ENCODE measurements at places on chromosomes 5 and 9.
A peak's percentile ranks its signal among the peaks of the same experiment; 100 is the strongest.

DNA sequence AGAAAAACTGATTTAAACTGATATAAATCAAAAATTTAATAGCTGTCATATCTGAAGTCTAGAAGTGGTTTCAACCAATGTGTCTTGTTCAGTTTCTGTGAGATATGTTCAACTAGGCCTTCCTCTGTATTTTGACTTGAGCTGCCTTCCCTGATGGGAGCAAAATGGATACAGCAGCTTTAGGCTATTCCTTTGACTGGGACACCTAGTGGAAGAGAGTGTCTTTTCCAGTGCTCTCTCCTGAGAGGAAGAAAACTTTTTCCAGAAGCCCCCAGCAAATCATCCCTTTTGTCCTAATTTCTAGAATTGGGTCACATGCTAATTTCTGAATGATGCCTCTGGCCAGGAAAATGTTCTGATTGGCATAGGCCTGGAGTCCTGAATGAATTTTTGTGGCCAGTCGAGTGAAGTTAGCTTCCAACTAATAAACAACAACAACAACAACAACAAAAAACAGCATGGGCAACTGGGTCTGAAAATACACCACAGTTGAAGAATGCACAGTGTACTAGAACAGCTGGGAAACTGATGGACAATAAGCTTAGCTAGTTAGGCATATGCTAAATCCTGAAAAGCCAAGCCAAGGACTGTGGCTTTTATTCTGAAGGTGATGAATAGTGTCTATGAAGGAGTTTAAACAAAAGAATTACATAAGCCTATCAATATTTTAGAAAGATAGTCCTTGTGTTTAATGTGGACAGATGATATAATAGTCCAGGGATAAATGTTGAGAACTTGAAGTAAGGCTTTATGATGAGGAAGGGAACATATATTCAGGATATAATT lies 125.7 kb downstream of the FBN2 start:
- DNase-seq: no peak
- H3K36me3 ChIP-seq: no peaks in the 10 kb centered on the region
- H3K27me3 ChIP-seq: no peaks in the 10 kb centered on the region
- H3K4me1 ChIP-seq: no peaks in the 10 kb centered on the region
- H3K4me3 ChIP-seq: no peak overlapping the region

DNA sequence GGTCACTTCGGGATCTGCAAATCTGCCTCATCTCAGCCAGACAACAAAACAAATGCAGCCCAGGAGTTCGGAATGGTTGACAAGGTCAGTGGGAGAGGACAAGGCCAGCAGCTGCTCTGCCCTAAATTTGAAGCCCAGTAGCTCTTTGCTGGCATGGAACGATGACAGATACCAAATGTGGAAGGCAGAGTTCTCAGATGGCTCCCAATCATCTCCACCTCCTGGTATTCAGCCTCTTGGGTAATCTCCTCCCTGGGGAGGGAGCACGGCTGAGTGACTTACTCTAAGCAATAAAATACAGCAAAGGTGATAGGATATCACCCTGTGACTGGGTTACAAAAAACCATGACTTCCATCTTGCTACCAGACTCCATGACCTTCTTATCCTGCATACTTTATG lies 172.8 kb downstream of the ENTREP1 start:
- no peak overlapping the region for H3K4me3 ChIP-seq
- H3K27ac ChIP-seq: no peak overlapping the region
- no peaks in the 10 kb centered on the region for H3K4me1 ChIP-seq
- no peaks in the 10 kb centered on the region for H3K36me3 ChIP-seq

GRCh38 chr5:133454442-133454841 lies 157.9 kb downstream of the FSTL4 start:
- H3K4me3 ChIP-seq: no peak overlapping the region
- DNase-seq: no peak
- H3K27ac ChIP-seq: no peak overlapping the region
- no peaks in the 10 kb centered on the region for H3K27me3 ChIP-seq

GRCh38 chr5:56561-57290 lies 35.2 kb upstream of the PLEKHG4B start:
- H3K27me3 ChIP-seq: no peaks in the 10 kb centered on the region
- H3K4me1 ChIP-seq: no peaks in the 10 kb centered on the region
- H3K4me3 ChIP-seq: no peak overlapping the region
- H3K27ac ChIP-seq: no peak overlapping the region
- no peaks in the 10 kb centered on the region for H3K36me3 ChIP-seq
- no peak for DNase-seq

GRCh38 chr5:74655206-74655605 lies 14.7 kb upstream of the ENC1 start:
- H3K4me3 ChIP-seq: no peak overlapping the region
- H3K27me3 ChIP-seq: no peaks in the 10 kb centered on the region
- no peak overlapping the region for H3K27ac ChIP-seq
- DNase-seq: no peak
- no peaks in the 10 kb centered on the region for H3K36me3 ChIP-seq

DNA sequence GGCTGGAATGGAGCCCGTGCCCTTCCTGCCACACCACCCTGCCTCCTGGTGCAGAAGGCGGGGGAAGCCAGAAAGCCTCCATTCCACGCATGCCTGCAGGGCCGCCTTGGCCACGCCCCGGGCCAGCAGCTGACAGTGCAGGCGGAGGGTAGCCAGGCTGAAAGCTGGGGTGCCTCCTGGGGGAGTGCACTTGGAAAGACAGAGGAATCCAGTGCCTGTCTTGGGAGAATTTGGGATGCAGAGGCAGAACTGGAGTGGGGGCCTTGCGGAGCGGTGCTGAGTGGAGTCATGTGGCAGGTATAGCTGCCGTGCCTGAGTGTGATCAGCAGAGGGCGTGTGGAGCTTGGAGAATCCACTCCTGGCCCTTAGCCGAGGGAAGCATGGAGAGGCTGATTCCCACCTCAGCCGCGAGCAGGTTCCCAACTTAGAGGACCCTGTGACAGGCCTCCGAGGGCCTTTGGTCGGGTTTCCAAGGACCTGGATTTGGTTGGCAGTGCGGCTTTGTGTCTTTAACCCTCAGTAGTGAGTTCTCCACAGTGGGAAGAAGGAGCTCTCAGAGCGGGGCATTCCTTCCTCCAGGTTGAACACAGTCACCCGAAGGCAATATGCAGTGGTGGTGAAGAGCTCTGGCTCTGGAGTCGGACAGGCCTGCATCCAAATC lies 9.1 kb upstream of the URM1 start:
- H3K27me3 ChIP-seq: no peaks in the 10 kb centered on the region
- no peaks in the 10 kb centered on the region for H3K36me3 ChIP-seq
- H3K27ac ChIP-seq: no peak overlapping the region
- H3K4me3 ChIP-seq: no peak overlapping the region
- DNase-seq: peak; percentile 90
- no peaks in the 10 kb centered on the region for H3K4me1 ChIP-seq

GRCh38 chr5:149904977-149905376 lies 39.6 kb downstream of the PDE6A start:
- no peak for DNase-seq
- no peaks in the 10 kb centered on the region for H3K4me1 ChIP-seq
- H3K36me3 ChIP-seq: no peaks in the 10 kb centered on the region
- no peaks in the 10 kb centered on the region for H3K27me3 ChIP-seq
- H3K4me3 ChIP-seq: no peak overlapping the region
- no peak overlapping the region for H3K27ac ChIP-seq

DNA sequence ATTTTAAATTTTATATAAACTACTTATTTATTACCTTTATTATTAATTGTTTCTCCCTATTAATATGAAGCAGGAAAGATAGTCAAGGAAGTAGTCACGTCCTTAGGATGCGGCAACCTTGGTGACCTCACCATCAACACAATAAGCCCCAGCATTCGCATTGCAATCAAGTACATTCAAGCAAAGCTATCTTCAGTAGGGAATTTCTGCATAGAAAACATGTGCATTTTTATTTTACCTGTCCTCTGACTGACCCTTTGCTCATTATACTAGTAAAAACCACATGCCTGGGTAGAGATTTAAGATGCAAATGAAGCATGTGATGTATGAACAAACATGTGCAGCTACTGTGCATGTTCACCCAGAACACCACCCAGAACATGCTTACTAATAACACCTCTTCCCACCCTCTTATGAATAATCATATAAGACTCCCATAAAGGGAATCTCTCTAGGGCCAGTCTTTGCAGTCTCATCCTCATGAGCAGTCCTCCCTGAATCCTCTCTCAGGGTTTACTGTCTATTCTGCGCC lies 869.6 kb downstream of the TAF11L14 start:
- H3K27ac ChIP-seq: no peak overlapping the region
- H3K4me3 ChIP-seq: no peak overlapping the region
- DNase-seq: no peak
- no peaks in the 10 kb centered on the region for H3K36me3 ChIP-seq
- no peaks in the 10 kb centered on the region for H3K4me1 ChIP-seq

DNA sequence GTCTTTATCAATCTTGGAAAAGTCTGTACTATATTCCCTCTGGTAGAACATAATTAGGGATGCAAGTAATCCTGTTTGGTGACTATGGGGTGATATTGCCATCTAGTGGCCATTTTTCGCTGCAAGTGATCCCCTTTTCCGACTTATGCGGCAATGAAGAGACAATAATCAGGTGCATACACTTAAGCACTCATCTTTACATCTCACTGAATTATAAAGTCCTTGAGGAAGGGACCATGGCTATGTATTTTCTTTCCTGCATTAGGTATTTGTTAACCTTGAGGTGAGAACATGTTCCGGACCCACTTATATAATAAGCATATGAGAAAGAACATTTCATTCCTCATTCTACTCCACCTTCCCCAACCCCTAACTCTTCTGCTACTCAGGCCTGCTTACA lies 19.6 kb upstream of the LIX1 start:
- DNase-seq: no peak
- peaks cover 2% of the 10 kb centered on the region for H3K36me3 ChIP-seq
- H3K4me3 ChIP-seq: no peak overlapping the region
- H3K27ac ChIP-seq: no peak overlapping the region

GRCh38 chr5:35804201-35804653 lies 52.5 kb upstream of the IL7R start:
- no peak overlapping the region for H3K27ac ChIP-seq
- no peak for DNase-seq
- H3K27me3 ChIP-seq: no peaks in the 10 kb centered on the region
- no peaks in the 10 kb centered on the region for H3K36me3 ChIP-seq
- no peak overlapping the region for H3K4me3 ChIP-seq

- no peak overlapping the region for H3K27ac ChIP-seq
- no peak overlapping the region for H3K4me3 ChIP-seq
- H3K36me3 ChIP-seq: no peaks in the 10 kb centered on the region
- H3K4me1 ChIP-seq: no peaks in the 10 kb centered on the region
- no peak for DNase-seq
- no peaks in the 10 kb centered on the region for H3K27me3 ChIP-seq
Measured at GRCh38 chr5:92459654-92460053, 1076.5 kb upstream of the ARRDC3 start.

GRCh38 chr9:137740312-137740711 lies 121.5 kb downstream of the EHMT1 start:
- H3K4me1 ChIP-seq: no peaks in the 10 kb centered on the region
- peaks cover 4% of the 10 kb centered on the region for H3K36me3 ChIP-seq
- H3K4me3 ChIP-seq: no peak overlapping the region
- H3K27ac ChIP-seq: no peak overlapping the region
- DNase-seq: no peak

GRCh38 chr9:34994260-34994899 lies 4.8 kb downstream of the DNAJB5 start:
- no peaks in the 10 kb centered on the region for H3K4me1 ChIP-seq
- peak overlapping the region; percentile 87 for H3K27ac ChIP-seq
- H3K4me3 ChIP-seq: no peak overlapping the region
- H3K27me3 ChIP-seq: no peaks in the 10 kb centered on the region
- peaks cover 12% of the 10 kb centered on the region for H3K36me3 ChIP-seq

DNA sequence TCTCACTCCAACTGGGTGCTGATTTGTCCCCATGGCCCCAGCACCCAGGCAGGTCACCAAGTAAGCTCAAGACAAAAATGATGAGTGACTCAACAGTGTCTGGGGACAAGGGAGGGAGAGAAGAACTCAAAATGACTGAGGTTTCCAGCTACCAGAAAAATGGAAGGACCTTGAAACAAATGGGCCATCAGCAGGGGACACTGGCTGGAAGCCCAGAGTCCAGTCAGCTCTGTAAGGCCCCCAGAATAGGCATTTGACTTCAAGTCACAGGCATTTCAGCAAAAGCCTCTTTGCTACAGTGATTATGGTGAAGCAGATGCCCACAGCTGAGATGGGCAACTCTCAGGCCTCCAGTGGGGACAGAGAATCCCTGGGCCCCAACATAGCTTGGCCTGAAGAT lies 139.0 kb upstream of the GABRP start:
- H3K27me3 ChIP-seq: no peaks in the 10 kb centered on the region
- DNase-seq: no peak
- H3K27ac ChIP-seq: no peak overlapping the region
- H3K36me3 ChIP-seq: no peaks in the 10 kb centered on the region
- no peak overlapping the region for H3K4me3 ChIP-seq

- no peaks in the 10 kb centered on the region for H3K4me1 ChIP-seq
- H3K27ac ChIP-seq: no peak overlapping the region
- no peaks in the 10 kb centered on the region for H3K27me3 ChIP-seq
Measured at GRCh38 chr5:108711898-108712297, 35.8 kb upstream of the FER start.

DNA sequence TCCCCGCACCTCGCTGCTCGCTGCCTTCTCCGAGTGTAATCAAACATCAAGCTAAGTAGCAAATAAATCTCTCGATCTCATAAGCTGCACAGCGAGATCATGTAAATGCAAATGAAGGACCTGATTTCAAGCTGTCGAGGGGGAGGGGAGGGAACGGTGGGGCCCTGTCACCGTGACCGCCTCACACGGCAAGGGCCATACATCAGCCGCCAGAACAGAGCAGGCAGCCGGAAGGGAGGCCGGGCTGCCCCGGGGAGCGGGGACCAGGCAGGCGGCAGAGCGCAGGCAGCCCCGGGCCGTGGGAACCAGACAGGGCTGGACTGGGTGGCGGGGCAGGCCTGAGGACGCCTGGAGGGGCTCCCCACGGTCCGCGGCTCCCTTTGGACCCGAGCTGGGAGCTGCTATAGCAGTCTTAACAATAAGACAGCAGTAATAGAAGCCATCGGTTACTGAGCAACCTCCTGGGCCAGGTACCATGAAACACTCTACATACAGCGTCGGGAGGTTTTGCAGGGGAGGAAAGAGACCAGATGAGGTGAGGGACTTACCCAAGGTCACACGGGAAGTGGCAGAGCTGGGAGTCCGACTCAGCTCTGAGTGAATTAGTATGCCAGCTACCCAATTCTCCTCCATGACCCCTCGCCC lies 76.8 kb downstream of the CFAP77 start:
- H3K36me3 ChIP-seq: no peaks in the 10 kb centered on the region
- no peak overlapping the region for H3K4me3 ChIP-seq
- DNase-seq: no peak

GRCh38 chr9:127038531-127038930 lies 83.9 kb downstream of the ANGPTL2 start:
- H3K4me1 ChIP-seq: no peaks in the 10 kb centered on the region
- H3K27me3 ChIP-seq: no peaks in the 10 kb centered on the region
- no peak overlapping the region for H3K4me3 ChIP-seq
- no peak overlapping the region for H3K27ac ChIP-seq
- DNase-seq: peak; percentile 8
- no peaks in the 10 kb centered on the region for H3K36me3 ChIP-seq

- no peaks in the 10 kb centered on the region for H3K36me3 ChIP-seq
- H3K27me3 ChIP-seq: no peaks in the 10 kb centered on the region
- H3K4me1 ChIP-seq: no peaks in the 10 kb centered on the region
- DNase-seq: no peak
- no peak overlapping the region for H3K27ac ChIP-seq
- no peak overlapping the region for H3K4me3 ChIP-seq
Measured at GRCh38 chr5:96194593-96194992, 232.9 kb upstream of the ELL2 start.

GRCh38 chr9:71357346-71357745 lies 235.9 kb upstream of the TRPM3 start:
- H3K36me3 ChIP-seq: no peaks in the 10 kb centered on the region
- H3K27me3 ChIP-seq: no peaks in the 10 kb centered on the region
- H3K4me3 ChIP-seq: no peak overlapping the region
- no peak for DNase-seq
- no peak overlapping the region for H3K27ac ChIP-seq
- H3K4me1 ChIP-seq: no peaks in the 10 kb centered on the region
